ENCODE measurements at places on chromosomes 11 and 22.

GRCh38 chr11:132064987-132065620, 694.7 kb downstream of the NTM start:
- DNase-seq, result no peak

GRCh38 chr11:123431619-123432018, 1.6 kb downstream of the GRAMD1B start:
- no peak for DNase-seq

DNA sequence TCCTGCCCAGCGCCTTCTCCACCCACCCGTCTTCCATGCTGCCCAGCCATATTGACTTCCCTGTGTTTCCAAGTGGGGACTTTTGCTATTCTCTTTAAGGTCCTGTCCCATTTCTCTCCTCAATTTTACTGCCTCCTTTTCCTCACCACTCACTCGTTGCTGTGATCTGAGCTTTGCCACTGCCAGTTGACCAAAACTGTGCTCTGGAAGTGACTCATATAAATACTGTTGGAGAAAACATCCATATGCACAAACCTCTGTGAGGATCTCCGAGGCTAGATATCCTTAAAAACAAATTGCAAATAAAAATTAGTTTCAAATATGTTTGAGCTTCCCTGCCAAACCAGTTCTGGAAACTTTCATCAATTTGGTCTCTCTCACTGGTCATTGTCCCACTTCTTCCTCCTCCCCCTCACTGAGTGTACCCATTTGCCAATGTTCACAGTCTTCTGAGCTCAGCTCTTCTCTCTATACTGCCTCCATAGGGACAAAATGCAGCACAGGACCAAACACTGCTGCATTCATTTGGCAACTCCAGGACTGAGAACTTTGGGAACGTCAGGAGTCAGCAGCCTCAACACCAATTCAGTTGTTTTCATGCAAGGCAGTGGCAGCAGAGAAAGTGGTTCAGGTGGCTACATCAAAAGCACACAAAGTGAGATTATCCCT, 34.0 kb upstream of the MMP13 start:
- no peak for DNase-seq

GRCh38 chr11:23192256-23192655, 332.0 kb upstream of the CCDC179 start:
- no peak for DNase-seq

DNA sequence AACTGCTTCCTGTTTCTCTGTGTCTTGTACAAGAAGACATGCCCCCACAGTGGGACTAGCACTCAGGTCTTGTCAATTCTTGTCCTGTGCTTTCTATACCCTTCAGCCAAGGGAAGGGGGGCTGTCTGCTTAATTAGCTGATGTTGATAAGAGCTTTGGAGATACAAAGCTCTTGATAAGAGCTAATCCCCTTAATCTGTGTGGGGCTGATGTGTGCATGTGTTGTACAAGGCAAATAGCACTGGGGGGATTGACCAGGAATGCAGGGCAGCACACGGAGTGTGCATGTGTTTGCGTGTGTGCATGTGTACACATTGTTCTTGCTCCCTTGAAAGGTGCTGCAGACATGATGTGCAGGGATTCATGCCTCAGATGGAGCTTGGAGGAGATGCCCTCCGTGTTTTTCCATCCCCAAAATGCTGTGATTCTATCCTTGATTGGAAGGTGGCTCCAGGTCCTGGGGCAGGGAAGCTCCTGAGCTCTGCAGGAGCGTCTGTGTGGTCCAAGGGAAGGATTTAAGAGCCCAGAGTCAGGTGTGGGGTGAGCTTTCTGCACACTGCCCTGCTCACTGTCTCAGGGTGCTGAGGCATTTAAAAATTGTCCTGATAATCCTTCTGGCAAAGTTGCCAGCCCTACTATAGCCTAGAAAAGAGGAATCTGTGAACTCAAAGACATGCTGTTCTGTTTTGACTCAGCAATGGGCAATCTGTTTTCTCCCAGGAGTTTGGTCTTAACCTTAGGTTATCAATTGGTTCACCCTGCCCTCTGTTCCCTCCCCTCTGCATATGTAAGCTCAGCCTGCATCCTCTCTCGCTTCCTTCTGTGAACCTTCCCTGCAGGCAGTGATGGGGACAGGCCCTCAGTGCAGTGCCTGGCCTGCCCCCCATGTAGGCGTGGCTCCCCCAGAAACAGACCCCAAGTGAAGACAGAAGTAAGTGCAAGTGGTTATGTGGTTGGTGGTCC, 102.0 kb downstream of the GRIK4 start:
- no peak for DNase-seq

DNA sequence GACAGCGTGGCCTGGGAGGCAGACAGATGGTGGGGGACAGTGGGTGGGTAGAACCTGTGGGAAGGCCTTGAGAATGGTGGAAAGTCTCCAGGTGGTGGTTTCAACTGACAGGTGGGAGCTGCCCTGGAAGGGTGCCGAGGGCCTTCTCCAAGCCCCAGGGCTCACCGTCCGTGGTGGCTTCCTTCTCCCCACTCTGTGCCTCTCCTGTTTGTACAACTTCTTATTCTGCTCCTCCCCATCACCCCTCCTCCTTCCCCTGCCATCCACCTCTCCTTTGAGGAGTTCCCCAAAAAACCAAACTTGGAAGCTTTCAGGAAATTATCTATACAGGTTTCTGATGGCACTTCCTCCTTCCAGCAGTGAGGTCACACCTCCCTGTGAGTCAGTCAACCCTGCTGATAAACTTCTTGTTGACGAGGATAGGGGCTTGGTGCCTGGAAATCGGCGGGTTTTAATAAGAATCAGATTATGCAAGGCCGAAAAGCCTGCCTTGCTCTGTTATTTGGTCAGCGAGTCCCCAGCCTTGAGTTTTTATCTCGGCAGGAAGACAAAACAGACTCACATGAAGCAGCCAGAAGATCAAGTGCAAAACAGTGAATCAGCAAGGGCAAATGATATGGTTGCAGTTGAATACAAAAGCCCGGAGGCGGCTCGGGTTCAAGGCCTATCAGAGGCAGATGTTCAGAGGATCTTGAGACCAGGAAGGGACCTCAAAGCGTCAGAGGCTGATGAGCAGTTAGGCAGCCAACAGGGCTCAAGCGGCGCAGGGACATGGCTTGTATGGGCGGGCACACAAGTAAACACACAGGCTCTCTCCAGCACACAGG, 9.5 kb upstream of the ST3GAL4 start:
- no peak for DNase-seq

DNA sequence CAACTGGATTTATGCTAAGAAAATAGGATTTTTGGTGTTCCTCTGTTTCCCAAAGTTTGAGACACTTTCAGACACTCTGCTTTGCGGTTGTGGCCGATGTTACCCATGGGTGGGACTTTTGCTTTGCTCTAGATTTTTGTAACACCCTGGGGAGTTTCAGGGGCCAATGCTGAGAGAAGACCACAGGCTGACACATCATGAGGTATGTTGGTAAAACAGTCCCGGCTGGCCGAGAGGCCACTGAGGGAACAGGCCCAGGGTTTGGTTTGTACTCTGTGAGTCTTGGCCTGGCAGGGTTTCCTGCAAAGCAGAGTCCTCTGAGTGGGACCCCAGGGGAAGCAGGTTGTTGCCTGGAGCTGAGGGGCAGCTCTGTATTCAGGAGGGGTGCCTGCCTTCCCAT, 78.5 kb upstream of the PITPNB start:
- DNase-seq, result no peak

GRCh38 chr22:38869663-38870062, 2.4 kb downstream of the CBX6 start:
- peak; percentile 49 for DNase-seq

- DNase-seq, result no peak
Measured at GRCh38 chr11:11843211-11843621, 1.4 kb downstream of the USP47 start.

DNA sequence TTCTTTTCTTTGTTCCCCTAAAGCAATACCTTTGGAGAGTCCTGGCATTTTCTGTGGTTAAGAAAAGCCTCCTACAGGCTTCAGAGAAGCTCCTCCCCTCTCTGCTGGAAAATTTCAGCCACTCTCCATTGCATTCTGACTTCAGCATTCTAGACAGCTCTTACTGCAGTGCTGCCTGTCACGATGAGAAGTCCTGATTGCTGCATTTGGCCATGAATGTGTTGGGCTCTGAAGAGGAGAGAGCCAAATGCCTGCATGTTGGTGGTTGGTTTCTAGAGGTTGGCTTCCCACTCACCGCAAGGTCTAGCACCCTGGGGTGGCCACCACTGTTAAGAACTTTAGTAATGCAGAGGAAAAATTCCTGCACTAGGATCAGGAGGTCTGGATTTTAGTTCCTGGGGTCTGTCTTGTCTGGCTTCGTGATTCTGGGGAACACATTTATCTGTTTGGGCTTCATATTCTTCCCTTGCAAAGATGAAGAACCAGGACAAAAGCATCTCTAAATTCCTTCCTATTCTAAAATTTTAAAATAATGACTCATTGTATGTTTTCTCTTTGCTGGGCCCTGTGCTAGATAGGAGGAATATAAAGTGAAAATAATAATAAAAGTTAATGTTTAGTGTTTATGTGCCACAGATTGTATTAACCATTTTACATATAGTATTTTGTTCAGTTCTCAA, 38.1 kb downstream of the COA4 start:
- no peak for DNase-seq

GRCh38 chr11:2945031-2945756, 16.0 kb upstream of the PHLDA2 start:
- DNase-seq, result no peak

DNA sequence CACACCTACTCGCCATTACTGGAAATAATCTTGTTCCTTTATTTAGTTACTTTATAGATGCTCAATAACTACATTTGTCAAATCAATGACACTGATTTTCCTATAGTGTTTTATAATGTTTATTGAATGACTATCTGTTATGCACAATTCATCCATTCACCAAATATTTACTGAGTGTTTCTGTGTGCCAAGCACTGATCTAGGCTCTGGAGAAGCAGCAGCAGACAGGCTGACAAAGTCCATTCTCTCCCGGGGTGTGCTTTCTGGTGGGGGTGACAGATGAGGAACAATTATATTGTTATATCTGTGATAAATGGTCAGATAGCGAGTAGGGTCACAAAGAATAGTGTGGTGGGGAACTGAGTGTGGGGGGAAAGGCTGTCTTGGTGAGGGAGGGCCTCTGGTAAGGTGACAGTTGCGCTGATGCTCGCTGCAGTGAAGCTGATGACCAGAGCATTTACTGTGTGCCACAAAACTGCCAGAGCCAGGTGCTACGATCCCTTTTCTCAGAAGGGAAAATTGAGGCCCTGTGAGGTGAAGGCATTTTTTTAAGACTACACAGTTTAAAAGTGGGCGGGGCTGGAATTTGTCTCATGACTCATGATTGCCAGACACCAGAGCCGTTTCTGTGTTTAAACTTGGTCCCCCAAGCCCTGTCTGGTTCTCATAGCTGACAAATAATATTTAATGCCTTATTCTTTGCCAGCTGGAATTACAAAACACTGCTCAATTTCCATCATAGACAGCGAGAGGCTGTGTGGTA, 10.2 kb downstream of the PACS1 start:
- peak; percentile 64 for DNase-seq

DNA sequence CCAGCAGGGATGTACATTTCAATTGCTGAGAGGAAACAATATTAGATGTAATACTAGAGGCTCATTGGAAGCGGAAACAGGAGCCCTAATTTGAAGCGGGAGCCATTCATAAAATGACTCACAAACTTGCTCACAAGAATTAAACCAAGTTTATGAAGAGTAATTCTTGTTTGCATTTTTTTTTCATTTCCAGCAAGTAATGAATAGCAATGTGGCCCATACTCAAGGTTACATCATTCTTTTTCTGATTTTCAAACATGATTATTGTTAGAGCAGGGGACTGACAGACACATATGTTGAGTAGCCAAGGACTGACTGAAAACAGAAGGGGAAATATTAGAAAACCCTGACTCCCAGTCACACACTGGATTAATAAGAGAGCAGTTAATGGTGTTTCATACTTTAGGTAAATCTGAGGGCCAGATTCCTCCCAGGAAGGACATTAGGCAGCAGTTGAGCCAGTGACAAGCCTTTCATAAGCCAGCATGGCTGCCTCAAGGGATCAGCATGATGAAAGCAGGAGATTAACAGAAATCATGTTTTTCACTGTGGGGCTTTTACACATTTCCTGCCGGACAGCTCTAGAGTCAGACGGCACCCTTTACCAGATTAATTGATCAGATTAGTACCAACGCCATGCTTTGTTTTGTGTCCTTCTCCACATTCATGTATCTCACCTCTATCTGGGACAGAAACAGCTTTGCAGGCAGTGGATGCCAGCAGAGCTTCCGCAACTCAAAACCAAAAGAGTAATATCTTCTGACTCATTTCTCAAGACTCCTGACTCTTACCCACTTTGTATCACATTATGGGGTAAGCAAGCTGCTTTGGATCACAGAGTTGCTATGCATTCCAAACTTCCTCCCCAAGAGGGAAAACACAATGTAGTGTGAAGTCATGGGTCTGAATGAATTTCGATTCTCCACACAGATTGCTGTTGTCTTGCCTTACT, 831.6 kb downstream of the KCNA4 start:
- DNase-seq, result no peak

GRCh38 chr11:66663741-66664296, 13.9 kb downstream of the RBM4B start:
- DNase-seq, result no peak

DNA sequence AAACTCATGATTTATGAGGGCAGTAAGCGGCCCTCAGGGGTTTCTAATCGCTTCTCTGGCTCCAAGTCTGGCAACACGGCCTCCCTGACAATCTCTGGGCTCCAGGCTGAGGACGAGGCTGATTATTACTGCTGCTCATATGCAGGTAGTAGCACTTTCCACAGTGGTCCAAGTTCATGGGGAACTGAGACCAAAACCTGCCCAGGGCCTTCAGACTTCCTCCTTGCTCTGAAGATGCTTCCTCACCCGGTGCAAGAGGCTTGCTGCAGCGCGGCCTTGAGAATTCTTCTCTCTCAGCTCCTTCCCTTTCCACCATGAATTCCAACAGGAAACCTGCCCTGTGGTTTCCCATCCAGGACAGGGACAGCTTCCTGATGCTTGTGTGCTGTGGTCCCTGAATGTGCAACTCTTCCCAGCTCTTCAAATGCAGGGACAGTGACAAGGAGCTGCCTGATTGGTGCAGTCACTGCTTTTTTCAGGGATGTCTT, 53.9 kb downstream of the GGTLC2 start:
- DNase-seq, result no peak

DNA sequence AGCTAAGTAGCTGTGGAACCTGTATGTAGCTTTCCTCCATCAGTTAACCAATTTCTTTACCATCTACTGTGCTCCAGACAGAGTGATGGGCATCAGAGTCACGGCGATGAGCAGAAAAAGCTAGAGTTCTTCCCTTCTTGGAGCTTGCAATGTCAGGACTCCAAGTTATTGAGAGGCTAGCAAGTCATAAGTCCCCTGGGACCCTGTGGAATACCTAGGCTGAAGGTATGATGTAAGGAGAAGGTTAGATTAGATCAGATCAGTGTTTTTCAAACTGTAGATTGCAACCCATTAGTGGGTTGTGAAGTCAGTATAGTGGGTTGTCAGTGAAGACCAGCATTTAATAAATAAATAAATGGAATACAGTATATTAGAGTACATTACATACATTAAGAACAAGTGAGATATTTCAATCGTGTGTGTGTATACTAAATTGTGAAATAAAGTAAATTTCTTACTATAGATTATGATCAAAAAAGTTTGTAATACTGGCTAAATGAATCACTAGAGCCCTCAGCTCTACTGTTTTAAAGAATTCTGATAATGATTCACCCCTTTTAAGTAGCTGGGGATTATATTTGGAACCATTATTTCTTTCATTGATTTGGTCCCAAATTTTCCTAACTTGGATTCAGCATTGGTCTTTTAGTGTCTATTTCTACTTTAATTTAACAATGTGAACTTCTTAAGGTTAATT, 52.3 kb downstream of the RASSF10 start:
- no peak for DNase-seq
